T-cell (primary cell): ENCODE measurements at places on chromosomes 2 and 18. TPM values are rescaled to one million over a fixed set of nuclear protein-coding genes. Genes with fewer than 3 reads are reported as not detected.

The CHRNG gene
- not detected for total RNA-seq

The CCL20 gene
- total RNA-seq = 1.8 TPM

The GPC1 gene
- total RNA-seq = 1.3 TPM

The LAMA1 gene
- total RNA-seq = not detected

The C2orf80 gene
- not detected for total RNA-seq

The CRYBA2 gene
- total RNA-seq = not detected

The SNTG2 gene
- total RNA-seq = 4.3 TPM
